RKO (cell line): ENCODE measurements at places on chromosomes 5 and 9.

DNA sequence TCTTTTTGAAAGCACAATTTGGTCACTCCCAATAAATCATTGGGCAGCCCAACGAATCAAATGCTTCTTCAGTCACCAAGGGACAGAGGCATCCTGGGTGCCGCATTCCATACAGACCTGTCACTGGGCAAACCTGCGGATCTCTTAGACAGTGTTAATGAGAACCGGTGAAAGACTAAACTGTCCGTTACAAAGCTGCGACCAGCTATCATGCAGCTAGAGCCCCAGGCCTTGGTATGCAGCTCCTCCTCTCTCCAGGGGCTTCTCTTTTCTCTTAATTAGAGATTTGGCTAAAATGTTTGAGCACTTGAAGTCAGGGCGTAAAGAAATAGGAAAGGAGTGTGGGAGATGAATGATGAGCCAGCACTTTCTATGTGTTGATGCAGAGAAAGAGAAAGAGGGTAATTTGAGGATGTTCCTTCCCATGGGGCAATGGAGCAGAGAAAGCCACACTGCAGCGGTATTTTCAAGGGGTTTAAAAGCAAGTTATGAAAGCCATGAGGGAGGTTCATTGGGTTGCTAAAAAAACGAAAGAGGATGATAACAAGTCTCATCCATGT, 175.3 kb downstream of the RFK start:
- DNase-seq = no peak

DNA sequence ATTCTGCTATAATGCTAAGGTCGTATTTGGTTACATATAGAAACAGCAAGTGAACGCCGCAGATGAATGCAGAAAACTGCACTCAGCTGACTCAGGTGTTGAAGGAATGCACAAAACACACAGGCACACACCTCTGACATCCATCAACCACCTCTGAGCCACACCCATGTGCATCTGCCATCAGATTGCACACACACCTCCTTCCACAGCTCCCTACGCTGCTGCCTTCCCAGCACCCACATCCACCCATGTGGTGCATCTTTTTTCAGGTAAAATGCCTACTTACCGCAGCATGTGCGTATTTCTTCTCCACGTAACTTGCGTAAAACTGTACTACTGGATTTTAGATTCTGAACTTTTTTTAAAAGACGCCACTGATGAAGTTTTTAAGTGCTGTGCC, 7.1 kb downstream of the STK10 start:
- DNase-seq = no peak

DNA sequence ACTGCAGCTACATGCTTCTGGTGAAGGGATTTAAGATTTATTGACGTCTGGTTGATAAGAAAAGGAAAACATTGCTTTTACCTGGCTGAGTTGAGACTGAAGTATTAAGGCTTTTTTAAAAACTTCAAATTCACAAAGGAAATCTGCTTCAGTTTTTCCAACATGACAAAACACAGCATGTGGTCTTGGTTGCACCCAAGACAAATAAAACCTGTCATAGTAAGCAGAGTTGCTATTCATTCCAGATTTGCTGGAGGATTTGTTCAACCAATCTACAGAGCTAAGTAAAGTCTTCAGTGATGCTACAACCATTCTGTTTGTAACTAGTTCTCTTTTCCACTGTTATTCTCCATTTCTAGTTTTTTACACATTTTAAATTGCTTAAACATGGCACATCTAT, 11.3 kb downstream of the C5orf63 start:
- no peak for DNase-seq

DNA sequence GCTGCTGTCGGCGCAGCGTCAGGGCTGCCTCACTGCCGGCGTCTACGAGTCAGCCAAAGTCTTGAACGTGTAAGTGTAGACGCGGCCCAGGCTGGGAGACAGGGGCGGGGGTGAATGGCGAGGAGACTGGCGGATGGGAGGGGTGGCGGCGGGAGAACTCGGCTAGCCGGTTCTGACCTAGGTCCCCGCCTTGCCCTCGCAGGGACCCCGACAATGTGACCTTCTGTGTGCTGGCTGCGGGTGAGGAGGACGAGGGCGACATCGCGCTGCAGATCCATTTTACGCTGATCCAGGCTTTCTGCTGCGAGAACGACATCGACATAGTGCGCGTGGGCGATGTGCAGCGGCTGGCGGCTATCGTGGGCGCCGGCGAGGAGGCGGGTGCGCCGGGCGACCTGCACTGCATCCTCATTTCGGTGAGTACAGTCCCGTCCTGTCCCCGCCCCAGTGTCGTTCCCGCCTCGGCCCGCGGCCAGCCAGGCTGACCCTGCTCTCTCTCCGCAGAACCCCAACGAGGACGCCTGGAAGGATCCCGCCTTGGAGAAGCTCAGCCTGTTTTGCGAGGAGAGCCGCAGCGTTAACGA, 745 bp downstream of the GADD45G start:
- peak; percentile 73 for DNase-seq

- DNase-seq = peak; percentile 89
Measured at GRCh38 chr5:179819296-179820126, 1.2 kb upstream of the SQSTM1 start.

DNA sequence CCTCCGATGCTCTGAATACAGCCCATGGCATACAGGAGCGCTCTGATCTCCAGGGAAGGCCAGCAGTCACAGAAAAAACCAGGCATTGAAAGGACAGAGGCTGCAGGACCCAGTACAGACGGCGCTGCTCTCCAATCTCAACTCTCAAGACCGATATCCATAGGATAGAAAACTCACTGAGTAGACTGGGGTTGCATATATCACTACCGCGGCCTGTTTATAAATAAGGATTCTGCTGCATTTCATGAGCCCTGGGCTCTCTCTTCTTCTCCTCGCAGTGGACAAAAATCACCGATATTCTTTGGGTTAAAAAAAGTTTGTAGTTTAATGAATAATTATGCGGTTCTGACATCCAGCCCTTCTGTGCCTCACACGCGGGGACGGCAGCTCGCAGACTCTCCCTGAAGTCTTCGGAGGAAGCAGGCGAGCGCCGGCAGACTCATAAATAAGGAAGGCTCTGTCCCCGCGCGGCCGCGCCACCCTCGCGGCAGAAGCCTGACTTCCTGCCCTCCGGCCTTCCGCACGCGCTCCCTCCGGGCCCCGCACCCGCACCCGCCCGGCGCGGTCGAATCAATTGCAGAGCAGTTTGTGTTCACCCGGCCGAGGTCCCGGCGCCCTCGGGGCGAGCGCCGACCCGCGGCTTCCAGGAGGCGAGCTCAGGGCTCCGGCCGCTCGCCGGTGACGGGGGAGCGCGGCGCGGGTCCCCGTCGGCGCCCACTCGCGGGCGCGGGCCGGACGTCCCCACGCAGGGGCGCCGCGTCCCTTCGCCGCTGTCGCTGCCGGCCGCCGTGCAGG, at the start of gene FAM78A:
Gene FAM78A, minus strand, starts transcription at position 417 of the 795 bp plus-strand sequence. Its CDS starts 331 bp downstream, at position 86.
- no peak for DNase-seq

DNA sequence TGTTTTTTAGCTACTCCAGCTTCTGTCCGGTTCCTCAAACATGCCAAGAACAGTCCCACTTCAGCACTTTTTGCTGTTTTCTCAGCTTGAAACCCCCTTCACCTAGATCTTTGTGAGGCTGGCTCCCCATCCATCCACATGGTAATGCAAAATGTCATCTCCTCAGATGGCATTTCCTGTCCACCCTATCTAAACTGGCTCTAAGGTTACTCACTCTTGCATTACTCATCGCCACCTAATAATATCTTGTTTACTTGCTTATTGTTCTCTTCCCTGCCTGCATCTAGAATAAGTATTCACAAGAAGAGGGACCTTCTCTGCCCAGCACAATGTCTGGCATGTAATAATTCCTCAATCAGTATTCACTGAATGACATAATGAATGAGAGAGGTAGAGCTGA, 220.1 kb downstream of the FAM114A2 start:
- peak; percentile 12 for DNase-seq

DNA sequence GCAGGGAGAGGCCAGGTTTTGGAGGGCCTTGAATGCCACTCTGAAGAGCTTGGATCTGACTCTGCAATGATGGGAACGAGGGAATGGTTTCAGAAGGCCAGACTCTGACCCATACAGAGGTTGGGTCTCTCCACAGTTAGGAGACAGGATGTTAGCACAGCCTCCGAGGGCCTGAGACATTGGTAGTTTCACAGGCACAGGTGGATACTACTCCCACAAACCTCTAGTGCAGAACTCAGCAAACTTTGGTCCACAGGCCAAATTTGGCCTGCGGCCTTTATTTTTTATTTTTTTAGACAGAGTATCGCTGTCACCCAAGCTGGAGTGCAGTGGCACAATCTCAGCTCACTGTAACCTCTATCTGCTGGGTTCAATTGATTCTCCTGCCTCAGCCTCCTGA, 2.9 kb downstream of the GNPDA1 start:
- no peak for DNase-seq
